ENCODE measurements at places on chromosomes 1 and 21. TPM values are rescaled to one million over a fixed set of nuclear protein-coding genes. Genes with fewer than 3 reads are reported as not detected.

The CFAP74 gene
- total RNA-seq: not detected

The FOXO6 gene
- not detected for total RNA-seq

The F3 gene
- total RNA-seq: 7.4 TPM

DNA sequence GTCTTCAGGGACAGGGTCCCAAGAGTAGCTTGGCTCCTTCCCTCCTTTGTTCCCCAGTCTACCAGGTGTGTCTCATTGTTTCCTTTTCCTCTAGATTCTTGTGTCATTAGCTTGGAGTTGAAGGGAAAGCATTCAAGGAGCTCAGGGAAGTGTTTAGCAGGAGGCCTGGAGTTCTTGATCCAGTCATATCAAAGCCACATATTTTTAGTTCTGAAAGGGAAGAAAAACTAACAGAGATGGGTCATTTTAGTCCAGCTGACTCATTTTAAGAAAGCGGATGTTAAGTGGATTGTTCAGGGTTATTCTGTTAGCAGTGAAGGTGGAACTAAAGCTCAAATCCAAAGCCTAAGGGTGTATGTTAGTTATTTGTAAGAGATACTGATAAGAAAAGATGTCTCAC, 721 bp downstream of the C1orf54 start:
- DNase-seq: peak; percentile 86

- no peak for DNase-seq
These were observed 106.6 kb downstream of the DUSP10 start for GRCh38 chr1:221635305-221635704.

DNA sequence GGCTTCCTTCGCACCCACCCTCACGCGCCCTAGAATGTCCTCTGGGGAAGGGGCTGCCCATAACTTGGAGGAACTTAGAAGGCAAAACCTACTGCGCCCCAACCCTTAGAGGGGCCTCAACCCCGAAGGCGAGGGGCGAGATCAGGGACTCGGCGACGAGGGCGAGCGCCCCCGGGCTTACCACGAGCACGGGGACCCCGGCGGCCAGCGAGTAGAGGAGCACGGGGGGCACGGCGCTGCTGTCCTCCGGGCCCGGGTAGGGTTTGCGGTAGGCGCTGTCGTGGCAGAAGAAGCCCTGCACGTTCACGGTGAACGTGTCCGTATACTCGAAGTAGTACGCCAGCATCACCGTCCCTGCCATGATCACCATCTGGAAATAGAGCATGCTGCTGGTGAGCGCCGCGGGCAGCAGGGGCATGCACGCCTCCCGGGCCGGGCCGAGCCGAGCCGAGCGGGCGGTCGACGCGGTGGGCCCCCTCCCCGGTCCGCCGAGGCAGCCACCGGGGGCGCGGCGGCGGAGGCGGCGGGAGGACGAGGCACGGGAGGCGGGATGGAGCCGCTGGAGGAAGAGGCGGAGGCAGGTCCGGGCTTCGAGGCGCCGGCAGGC, 304 bp downstream of the PLPPR5 start:
- peak; percentile 81 for DNase-seq

DNA sequence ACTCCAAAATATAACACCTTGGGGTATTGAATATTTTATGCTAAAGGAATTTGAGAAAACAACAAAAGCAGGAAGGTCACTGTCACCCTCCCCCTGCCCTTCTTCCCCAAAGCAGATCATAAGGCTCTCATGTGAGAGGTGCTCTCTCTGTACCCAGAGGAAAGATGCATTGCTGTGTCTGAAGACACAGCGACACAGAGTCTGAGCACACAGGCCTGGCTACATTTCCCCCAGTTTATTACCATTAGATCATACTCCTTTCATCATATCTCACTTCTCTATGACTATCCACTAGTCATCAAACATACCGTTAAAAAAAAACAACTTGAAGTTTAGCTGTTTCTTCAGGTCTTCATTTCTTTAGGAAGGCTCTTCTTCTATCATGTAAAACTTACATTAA, 127.1 kb downstream of the PPIAL4G start:
- peak; percentile 69 for DNase-seq

- no peak for DNase-seq
These were observed 383.8 kb downstream of the LMO4 start for GRCh38 chr1:87712261-87713010.

The TRAPPC10 gene
- 36.2 TPM for total RNA-seq

- DNase-seq: no peak
These were observed 36.9 kb downstream of the CDK18 start for GRCh38 chr1:205541161-205541886.

DNA sequence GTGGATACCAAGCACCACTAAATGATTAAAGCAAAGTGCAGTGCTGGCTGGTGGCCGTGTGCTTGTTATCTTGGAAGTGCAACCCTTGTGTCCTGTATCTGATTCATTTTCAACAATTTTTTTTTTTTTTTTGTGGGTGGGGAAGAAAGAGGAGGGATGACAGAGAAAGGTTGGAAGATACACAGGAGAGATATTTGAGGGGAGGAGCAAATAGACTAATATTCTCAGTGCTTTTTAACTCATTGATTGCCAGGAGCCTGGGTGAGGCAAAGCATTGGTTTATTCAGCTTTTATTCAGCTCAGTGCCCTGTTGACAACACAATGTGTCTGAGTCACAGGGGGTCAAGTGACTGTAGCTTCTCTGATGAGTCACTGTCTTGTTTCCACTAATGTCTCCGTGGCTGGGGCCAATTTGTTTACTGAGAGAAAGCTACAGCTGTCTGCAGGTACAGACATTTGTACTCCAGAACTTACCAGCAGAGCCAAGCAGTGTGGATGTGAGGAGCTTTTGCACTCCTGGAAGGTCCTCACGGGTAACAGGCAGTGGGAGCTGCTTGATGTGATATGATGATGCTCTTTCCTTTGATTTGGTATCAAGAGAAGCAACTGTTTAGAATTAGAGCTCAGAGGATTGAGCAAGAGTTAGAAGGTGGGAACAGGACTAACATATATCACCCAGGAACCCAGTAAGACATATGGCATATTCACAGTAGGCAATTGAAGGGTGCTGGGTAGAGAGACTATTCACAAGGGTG, 23.6 kb upstream of the DNM3 start:
- peak; percentile 58 for DNase-seq

- no peak for DNase-seq
These were observed 11.1 kb downstream of the PTPN14 start for GRCh38 chr1:214540324-214540723.

GRCh38 chr1:18142471-18142870, 34.9 kb downstream of the IGSF21 start:
- DNase-seq: no peak

The TPTE gene
- not detected for total RNA-seq

The RCSD1 gene
- total RNA-seq: under 0.01 TPM

The MTARC1 gene
- 2.9 TPM for total RNA-seq

- DNase-seq: no peak
These were observed 37.8 kb upstream of the IRF2BP2 start for GRCh38 chr1:234647758-234648157.

- no peak for DNase-seq
These were observed 3.4 kb upstream of the KIFAP3 start for GRCh38 chr1:170077926-170078325.

The PM20D1 gene
- not detected for total RNA-seq

- DNase-seq: no peak
These were observed 59.4 kb downstream of the CAPN9 start for GRCh38 chr1:230806552-230806951.

DNA sequence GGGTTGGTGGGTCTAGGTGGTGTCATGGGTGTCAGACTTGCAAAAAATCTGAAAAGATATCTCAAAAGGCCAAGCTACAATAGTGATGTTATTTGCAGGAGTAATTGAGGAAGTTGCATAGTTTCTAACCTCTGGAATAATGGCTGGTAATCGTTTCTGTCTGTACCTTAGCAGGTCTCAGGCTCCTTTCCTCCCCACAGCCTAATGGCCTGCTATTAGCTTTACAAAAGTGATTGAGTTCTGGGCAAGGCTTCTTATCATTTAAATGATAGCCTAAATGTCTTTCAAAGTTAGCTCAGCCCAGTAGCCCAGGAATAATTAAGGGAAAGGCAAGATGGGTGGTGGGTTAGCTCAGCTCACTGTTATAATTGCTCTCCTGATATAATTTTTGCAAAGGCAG, 37.7 kb upstream of the IGSF5 start:
- no peak for DNase-seq

GRCh38 chr1:10965546-10966226, 46.8 kb upstream of the TARDBP start:
- DNase-seq: peak; percentile 69

- DNase-seq: no peak
These were observed 15.2 kb downstream of the ADSS2 start for GRCh38 chr1:244436336-244437085.

The IL19 gene
- not detected for total RNA-seq

GRCh38 chr1:184752656-184753055, 2.0 kb downstream of the EDEM3 start:
- DNase-seq: no peak

DNA sequence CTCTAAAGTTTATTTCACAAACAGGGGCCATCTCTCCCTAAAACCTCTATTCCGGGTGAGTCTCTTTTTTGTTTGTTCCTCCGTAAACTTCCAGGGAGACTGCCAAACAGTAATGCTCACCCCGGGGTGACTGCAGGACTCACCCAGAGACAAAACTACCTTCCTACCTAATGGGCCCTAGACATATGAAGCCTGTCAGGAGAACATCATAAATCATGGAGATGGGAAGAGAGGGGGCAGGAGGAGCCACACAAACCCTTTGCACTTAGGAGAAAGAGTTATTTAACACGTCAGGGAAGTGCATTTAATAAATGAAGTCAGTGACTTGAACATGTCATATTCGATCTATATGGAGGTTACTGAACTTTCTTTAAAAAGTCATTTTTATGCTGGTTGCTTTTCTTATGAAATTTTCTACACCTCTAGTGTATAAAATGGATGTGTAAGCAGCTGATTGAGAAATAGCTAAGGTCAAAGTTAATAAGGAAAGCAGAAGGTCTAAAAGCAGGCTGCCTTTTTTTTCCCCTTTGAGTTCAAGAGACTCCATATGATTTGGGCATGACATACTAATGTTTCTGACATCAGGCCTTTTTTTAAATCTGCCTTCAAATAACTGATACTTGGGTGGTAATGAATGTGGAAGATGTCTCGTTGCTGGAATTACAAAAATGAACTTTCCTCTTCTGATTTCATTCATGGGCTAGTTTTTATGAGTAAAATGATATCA, 286.9 kb upstream of the USP25 start:
- no peak for DNase-seq

The SFPQ gene
- total RNA-seq: 163 TPM

GRCh38 chr1:31746687-31747086, 17.5 kb downstream of the ADGRB2 start:
- DNase-seq: no peak

GRCh38 chr1:33986390-33987095, 122.7 kb downstream of the HMGB4 start:
- DNase-seq: no peak

GRCh38 chr21:28758042-28758882, 234.4 kb downstream of the LTN1 start:
- DNase-seq: peak; percentile 65

- no peak for DNase-seq
These were observed 3.9 kb downstream of the CNTN2 start for GRCh38 chr1:205046870-205047269.

The TFF2 gene
- not detected for total RNA-seq

- DNase-seq: no peak
These were observed 76.7 kb downstream of the KCTD3 start for GRCh38 chr1:215643592-215644321.

DNA sequence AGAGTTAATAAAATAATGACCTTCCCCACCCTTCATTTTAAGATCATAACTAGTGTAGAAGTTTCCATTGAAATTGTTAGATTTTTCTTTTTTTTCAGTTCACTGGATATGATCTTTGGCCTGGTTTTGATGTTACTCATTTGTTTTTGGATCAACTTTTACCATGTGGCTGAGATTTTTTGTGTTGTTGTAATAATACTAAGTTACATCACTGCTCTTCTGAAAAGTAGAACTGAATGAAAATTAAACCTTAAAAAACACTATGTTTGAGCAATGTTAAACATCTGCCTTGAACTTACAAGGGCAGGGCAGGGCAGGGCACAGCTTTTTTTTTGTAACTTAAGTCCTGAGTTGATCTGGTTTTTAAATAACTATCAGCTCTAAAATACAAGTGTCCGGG, 204.8 kb upstream of the ADAMTS5 start:
- peak; percentile 44 for DNase-seq

- DNase-seq: no peak
These were observed 712.0 kb upstream of the PRMT6 start for GRCh38 chr1:106344494-106344893.

DNA sequence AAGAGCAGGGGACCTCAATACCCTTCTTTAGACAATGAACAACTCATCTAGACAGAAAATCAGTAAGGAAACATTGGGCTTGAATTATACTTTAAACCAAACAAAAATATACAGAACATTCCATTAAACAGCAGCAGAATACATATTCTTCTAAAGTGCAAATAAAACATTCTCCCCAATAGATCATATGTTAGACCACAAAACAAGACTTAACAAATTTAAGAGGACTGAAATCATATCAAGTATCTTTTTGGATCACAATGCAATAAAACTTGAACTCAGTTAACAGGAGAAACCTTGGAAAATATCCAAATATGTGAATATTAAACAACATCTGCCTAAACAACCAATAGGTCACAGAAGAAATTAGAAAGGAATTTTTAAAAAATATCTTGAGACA, 47.7 kb upstream of the HP1BP3 start:
- DNase-seq: no peak

GRCh38 chr1:76209238-76209637, 134.7 kb downstream of the ST6GALNAC3 start:
- DNase-seq: no peak

DNA sequence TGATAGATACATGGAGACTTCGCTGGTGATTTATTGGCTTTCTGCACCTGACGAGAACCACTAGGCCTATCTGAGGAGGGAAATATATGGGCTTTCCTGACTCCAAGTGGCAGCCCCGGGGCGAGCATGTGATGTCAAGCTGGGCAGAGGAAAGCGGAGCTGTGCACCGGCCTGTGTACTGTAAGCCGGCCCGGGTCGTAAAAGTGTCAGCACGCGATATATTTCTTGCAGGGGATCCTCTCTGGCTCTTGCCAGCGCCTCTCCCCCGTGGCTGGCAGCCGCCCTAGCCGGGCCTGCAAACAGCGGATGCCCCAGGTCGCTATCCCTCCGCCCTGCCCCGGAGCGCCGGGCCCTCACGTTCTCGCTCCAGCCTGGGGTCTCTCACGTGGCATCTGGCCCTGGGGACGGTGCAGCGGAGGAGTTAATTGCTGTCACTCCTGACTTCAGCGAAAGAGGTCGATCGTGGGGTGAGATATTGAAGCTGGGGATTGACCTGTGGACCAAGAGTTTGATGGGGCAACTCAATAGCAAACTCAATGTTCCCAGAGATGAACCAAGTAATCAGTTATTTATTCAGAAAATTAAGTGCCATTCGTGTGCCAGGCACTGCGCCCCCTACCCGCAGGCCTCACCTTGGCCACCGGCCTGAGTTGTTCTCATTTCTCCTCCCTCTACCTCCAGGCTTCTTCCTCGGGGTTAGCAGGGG, 41.0 kb upstream of the HAO2 start:
- DNase-seq: peak; percentile 60

DNA sequence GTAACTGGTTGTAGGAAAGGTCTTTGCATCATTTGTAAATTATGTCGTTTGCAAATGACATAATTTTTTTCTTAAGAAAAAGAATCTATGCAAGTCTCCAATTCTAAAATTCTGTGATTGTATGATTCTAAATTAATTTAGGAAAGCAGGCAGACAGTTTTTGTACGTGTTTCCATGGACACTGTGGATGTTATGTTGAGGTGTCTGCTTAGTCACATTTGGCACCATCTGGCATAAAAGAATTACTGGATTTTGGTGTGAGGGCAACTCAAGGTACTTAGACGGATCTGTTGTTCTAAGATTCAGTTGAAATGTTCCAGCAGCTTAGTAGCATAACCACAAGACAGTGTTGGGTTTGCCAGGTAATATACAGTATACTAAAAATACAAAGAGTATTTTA, 42.5 kb downstream of the C1orf21 start:
- no peak for DNase-seq

GRCh38 chr1:179632868-179633267, 41.2 kb downstream of the TDRD5 start:
- no peak for DNase-seq
